ENCODE measurements at places on chromosomes 5 and 9.

DNA sequence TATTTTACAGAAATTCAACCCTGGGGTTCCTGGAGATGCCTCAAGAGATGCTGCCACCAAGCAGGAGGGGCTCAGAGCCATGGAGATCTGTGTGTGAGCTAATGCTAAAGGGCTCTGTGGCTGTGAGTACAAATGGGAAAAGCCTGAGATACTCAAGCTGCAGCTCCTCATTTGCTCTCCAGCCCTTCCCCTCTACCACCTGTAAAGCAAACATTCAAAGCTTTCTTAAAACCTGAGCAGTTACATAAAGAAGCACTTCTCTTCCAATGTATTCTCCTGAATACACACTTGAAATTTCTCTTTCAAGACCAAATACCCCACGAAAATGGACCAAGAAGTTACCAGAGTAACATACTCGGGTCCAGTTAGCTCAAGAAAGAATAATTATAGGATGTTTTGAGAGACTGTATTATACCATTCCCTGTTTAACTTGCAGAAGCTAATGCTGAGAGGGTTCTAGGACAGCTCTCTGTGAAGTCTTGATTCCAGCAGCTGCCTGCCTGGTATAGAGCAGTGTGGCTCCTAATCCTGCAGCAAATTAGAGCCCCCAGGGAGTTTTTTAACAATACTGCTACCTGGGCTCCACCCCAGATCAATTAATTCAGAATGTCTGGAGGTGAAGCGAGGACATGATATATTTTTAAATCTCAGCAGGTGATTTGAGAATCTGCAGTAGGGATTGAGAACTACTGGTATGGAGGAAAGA, 21.1 kb downstream of the RGS7BP start:
- DNase-seq, result no peak
- no peaks in the 10 kb centered on the region for H3K27me3 ChIP-seq
- H3K4me3 ChIP-seq, result no peak overlapping the region
- no peak overlapping the region for H3K27ac ChIP-seq

DNA sequence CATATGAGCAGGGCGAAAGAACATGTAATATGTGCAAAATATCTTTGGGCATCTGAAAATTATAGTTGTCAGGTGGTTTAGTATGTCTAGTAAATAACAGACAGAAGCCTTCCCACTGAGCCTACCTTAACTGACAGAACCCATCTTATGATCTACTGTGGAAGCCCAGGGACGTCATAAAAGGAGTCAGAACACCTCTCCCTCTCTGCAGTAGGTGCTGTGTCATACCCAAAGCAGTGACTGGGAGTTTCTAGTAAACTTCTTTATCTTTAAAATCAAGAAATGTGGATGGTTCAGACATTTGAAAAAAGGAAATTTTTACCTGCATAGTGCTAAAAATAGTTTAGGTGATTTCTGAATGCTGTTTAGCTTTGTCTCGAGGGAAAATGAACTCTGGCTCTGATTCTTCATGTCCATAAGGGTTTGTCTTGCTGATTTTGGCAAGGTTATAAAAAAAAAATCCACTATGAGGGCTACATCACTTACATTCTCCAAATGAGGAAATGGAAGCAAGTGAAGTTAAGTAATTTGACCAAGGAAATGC, 104.0 kb downstream of the NUDT12 start:
- H3K27me3 ChIP-seq, result no peaks in the 10 kb centered on the region
- no peaks in the 10 kb centered on the region for H3K36me3 ChIP-seq
- no peak overlapping the region for H3K4me3 ChIP-seq
- no peak for DNase-seq
- no peaks in the 10 kb centered on the region for H3K4me1 ChIP-seq
- no peak overlapping the region for H3K27ac ChIP-seq

GRCh38 chr9:127732444-127732843, 2.6 kb downstream of the TOR2A start:
- H3K4me1 ChIP-seq, result no peaks in the 10 kb centered on the region
- no peak for DNase-seq
- no peak overlapping the region for H3K27ac ChIP-seq
- H3K27me3 ChIP-seq, result no peaks in the 10 kb centered on the region
- H3K36me3 ChIP-seq, result no peaks in the 10 kb centered on the region
- H3K4me3 ChIP-seq, result no peak overlapping the region

DNA sequence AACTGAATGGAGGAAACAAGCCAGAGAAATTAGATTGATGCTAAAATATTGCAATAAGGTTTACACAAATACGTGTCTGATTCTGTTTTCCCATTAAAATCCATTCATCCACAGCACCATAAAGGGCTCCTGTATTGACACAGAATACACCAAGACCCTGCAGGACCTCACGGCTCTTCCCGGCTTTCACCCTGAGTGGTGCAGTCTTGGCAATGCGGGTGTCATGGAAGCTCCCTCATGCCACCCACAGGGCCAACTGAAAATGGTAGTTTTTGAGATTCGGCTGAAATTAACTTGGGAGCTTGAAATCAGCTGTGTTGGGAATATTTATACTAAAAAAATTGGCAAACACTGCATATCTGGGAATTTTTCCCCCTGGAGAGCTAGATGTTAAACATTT, 17.3 kb upstream of the EXOC3 start:
- no peak overlapping the region for H3K27ac ChIP-seq
- DNase-seq, result no peak
- H3K4me1 ChIP-seq, result peaks cover 4% of the 10 kb centered on the region
- no peaks in the 10 kb centered on the region for H3K27me3 ChIP-seq
- no peak overlapping the region for H3K4me3 ChIP-seq
- H3K36me3 ChIP-seq, result no peaks in the 10 kb centered on the region

- no peaks in the 10 kb centered on the region for H3K36me3 ChIP-seq
- no peak for DNase-seq
- H3K27ac ChIP-seq, result no peak overlapping the region
- no peaks in the 10 kb centered on the region for H3K4me1 ChIP-seq
- no peaks in the 10 kb centered on the region for H3K27me3 ChIP-seq
- no peak overlapping the region for H3K4me3 ChIP-seq
Observed at GRCh38 chr9:22215521-22215920, 206.4 kb upstream of the CDKN2B start.

DNA sequence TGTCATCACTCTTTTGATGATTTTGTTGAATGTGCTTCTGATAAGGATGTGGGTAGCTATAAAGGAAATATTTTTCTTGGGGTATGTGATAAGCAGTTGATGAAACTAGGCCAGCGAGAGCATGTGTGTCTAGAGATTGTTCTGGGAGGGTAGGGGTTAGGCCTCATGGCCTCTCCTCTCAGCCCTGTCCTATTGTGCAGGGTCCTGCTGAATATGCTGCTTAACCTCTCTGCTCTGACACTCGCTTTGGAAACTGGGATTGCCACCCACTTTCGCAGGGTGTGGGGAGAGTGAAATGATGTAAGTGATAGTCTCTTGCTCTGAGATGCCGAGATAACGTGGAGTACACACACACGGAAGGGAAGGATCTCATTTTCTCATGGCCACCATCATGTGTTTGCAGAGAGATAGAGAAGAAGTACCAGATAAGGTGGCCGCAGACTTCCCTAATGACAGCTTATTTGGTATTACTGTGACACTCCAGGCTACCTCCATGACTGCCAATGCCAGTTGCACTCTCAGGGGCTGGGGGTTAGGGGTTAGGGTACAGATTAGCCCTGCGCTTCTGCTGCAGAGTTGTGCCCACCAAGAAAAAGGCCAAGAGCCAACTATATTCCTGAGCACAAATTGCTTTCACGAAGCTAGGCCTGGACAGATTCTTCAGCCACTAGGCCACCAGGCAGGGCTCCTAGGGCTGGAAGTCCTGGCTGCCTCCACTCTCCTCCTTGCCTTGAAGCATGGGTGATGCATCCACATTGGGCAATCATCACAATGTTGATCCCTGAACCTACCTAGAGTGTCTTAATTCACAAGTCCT, 25.2 kb upstream of the TNFAIP8 start:
- DNase-seq, result no peak
- H3K4me1 ChIP-seq, result peaks cover 29% of the 10 kb centered on the region
- no peak overlapping the region for H3K27ac ChIP-seq
- H3K36me3 ChIP-seq, result no peaks in the 10 kb centered on the region
